AG20443 (cell line): ENCODE measurements at places on chromosomes 1 and 21.

DNA sequence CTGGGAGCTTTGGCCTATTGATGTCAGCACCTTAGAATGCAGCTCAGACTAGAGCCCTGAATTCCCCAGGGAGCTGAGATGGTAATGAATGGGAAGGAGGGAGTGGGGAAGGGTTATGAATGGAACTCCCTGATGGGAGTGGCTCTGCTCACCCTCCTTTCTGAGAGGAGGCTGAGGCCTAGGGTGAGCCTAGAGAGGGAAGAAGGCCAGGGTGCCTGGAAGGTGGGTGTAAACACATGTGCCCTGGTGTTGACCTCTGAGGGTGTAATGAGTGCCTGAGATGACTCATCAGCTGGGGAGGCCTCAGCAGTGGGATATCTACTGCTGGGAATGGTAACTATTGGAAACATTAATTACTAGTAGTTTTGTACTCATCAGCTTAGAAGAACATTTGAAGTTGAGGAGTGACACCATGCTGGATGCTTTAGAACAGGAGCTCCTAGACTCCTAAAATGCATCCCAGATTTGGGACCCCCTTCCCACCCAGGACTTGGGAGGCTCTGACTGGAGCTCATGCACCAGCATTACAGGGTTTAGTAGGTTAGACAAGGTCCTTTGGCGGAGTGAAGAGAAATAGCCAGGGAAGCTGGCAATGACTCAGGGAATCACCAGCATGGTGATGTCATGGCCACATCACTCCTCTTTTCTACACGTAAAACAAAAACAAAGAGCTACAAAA lies 16.0 kb upstream of the PIGV start:
- DNase-seq = peak; percentile 84

- peak; percentile 20 for DNase-seq
Observed at GRCh38 chr21:39313042-39313570, 326 bp downstream of the BRWD1 start.

DNA sequence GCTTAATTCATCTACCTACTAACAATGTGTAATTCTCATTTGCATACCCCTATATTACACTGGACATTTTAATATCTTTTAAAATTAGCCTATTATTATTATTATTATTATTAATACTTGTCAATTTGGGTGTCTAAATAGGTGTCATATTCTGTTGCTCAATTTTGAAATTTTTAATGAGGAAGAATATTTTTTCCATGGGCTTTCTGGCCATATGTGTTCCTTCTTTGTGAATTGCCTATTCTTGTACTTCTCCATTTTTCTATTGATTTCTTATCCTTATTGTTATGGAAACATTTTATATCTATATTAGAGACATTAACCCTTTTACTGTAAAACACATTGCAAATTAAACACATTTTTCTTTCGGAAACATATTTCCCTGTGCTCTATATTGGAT lies 6.4 kb upstream of the NIBAN1 start:
- no peak for DNase-seq

- DNase-seq = no peak
Observed at GRCh38 chr1:210715072-210715471, 386.4 kb downstream of the HHAT start.

DNA sequence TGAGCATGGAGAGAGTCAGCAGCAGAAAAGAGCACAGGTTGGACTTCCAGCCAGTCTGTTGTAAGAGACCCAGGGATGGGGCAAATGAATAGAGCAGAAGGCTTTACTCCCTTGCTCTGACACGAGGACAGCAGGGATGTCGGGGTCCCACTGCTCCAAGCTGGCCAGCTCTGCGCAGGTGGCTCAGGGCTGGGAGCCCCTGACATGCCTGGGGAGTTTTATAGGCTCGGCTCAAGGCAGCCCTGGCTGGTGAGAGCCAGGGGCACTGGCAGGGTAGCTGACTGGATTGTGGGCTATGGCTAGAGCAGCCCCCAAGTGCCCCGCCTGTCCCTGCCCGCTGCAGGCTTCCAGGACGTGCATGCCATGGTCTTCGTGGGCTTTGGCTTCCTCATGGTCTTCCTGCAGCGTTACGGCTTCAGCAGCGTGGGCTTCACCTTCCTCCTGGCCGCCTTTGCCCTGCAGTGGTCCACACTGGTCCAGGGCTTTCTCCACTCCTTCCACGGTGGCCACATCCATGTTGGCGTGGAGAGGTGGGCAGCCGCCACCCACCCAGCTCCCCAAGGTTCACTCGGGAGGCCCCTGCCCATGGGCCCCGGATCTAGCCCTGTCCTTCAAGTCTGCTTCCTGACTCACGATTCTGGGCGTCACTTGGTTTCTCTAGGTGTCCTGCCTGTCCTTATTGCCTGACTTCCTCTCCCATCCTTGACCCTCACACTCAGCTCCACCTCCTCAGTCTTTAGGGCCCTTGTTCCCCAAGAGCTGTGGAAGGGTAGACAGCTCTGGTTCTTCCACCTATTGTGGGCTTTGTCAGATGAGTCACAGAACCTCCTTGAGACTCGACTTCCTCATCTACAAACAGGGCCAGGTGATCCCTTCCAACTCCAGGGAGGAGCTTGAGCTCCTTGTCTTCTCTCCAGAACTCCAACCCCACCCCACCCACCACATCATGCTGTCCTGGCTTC lies 8.2 kb downstream of the RHBG start:
- DNase-seq = no peak

- no peak for DNase-seq
Observed at GRCh38 chr1:107339775-107340174, 198.9 kb downstream of the NTNG1 start.

- DNase-seq = peak; percentile 70
Observed at GRCh38 chr1:59169703-59170102, 127.2 kb upstream of the FGGY start.

DNA sequence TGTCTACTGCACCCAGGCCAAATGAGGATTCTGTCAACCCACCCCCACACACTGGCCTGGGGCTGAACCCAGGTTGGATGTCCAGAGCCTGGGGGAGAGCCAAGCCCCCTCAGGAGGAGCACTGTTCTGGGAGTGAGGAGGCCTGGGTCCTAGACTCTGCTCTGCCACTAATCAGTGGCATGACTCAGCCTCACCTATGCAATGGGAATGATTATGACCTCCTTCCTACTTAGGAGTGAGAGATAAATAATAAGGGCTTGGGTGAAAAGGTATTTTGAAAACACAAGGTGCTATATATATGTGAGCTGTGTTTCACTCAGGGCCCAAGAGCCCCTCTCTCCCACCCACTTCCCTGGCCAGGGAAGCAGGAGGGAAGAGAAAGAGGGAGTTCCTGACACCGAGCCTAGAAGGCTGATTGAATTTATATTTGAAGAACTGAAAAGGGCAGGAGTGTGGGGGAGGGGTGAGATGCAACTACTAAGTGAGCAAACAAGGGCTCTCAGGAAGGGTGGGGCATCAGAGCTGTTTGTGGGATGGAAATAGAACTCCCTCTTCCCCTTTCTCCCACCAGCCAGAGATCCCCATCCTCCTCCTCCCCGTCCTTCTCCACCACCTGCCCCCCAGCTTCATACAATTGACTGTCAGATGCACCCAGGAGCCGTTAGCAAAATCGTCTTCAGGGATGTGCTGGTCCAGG lies 8.2 kb downstream of the IGSF9 start:
- DNase-seq = no peak

DNA sequence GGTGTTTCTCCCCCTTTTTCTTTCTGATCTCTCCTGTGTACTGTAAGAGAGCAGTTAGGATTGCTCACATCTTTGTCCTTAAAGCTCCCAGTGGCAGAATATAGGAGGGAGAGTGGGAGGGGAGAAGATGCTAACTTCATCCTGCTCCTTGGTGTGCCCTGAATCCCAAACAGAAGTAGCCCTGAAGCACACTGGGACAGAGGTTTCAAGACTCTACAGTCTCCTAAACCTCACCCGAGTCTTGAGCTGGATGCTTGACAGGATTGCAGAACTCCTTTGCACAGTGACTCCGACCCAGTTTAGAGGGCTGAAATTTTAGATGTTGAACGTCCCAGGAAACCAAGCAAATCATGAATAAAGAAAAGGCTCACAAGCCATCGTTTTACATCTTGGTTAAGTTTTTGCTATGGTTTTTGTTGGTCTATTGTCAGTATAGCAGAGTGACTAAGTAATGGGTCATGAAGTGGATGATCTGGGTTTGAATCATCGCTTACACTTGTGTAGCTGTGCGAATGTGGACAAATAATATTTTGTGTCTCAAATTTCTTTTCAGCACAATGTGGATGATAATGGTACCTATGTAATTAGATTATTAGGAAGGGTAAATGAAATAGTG lies 37.5 kb downstream of the XCL2 start:
- DNase-seq = peak; percentile 60

DNA sequence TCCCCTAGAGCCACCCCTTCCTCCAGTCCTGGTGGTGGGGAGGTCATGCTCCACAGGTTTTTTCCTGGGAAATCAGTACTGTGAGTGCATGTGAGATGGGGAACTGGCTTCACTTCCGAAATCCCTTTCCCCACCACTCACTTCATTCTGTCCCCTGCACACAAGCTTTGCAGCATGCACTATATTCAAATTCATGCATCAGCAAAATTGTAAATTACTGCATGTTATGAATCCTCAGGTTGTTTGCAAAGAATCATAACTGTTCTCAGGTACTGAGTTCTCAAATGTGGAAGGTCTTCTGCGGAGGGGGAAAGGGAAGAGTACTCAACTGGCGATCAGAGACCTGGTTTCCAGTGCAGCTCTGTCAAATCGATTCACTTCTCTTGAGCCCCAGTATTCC lies 42.3 kb downstream of the LHX4 start:
- no peak for DNase-seq

- DNase-seq = no peak
Observed at GRCh38 chr21:37231249-37231645, 35.9 kb downstream of the VPS26C start.

DNA sequence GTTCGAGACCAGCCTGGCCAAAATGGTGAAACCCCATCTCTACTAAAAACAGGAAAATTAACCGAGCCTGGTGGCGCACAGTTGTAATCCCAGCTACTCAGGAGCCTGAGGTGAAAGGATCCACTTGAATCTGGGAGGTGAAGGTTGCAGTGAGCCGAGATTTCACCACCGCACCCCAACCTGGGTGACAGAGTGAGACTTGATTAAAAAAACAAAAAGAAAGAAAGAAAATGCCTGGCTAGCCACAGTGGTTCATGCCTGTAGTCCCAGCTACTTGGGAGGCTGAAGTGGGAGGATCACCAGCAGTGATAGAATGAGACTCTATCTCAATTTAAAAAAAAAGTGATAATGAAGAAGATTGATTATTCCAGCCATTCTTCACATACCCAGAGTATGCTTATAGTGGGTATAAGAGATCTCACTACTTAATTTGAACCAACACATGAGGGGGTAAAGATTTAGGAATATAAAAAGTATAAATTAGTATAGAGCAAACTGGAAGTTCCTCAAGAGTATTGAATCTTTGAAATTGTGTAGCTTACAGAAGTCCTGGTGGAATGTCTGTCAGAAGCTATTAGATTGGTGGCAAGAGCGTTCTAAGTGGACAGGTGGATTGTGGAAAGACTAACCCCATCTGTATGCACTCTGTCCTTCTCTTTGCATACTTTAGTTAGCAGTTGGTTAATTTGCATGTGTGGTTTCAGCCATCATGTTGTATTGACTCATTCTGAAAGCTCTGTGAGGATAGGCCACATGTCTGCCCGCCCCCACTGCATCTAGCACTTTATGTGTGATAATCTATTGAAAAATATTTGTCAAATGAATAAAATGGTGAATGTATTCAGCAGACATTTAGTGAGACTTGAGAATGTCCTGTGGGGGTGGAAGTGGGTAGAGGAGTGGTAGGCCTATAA lies 25.0 kb downstream of the RLF start:
- DNase-seq = peak; percentile 20

DNA sequence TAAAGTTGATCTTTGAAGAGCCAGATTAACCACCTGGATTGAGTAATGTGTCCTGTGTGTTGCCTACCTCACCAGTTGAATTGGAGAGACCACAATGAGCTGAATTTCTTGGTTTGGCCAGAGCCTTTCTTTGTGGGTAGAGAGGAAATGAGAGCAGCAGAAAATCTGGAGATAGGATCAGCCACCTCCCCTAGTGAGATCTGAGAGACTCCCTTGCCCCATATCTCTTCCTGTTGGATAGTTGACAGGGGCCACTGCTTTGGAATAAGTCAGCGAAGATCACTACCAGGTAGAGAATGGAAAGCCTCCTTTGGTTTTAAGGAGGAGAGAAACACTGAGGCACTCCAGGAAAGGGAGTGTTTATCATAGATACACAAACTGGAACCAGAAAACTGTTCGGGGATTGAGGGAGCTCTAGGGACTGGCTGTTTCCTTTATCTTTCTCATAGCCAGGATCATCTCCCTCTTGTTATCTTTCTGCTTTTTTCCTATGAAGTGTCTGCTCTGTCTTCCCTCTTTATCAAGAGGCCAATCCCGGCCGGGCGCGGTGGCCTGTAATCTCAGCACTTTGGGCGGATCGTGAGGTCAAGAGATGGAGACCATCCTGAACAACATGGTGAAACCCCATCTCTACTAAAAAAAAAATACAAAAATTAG lies 21.3 kb upstream of the ZNF326 start:
- DNase-seq = no peak

DNA sequence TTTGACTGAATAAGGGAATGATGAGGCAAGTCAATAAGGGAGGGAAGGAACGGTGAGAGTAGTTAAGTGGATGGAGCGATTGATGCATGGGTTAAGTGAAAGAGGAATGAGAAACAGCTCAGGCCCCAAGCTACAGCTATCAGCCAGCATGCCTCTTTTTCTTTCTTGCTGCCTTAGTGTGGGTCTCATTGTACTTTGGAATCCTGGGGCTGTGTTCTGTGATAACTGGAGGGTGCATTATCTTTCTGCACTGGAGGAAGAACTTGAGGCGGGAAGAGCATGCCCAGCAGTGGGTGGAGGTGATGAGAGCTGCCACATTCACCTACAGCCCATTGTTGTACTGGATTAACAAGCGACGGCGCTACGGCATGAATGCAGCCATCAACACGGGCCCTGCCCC lies 1.0 kb downstream of the TEX38 start:
- DNase-seq = no peak

- DNase-seq = peak; percentile 56
Observed at GRCh38 chr1:202656951-202657646, 53.2 kb downstream of the SYT2 start.

GRCh38 chr1:95133687-95134086 lies 16.5 kb downstream of the TLCD4 start:
- no peak for DNase-seq

GRCh38 chr1:24186993-24187790 lies at the start of gene IFNLR1:
Gene IFNLR1 (minus strand): TSS chr1:24187289. CDS start chr1:24187248, 41 bp downstream.
- peak; percentile 69 for DNase-seq

- DNase-seq = peak; percentile 70
Observed at GRCh38 chr1:117794073-117794472, 135.3 kb downstream of the GDAP2 start.
